ENCODE measurements at places on chromosomes 16 and 17.

DNA sequence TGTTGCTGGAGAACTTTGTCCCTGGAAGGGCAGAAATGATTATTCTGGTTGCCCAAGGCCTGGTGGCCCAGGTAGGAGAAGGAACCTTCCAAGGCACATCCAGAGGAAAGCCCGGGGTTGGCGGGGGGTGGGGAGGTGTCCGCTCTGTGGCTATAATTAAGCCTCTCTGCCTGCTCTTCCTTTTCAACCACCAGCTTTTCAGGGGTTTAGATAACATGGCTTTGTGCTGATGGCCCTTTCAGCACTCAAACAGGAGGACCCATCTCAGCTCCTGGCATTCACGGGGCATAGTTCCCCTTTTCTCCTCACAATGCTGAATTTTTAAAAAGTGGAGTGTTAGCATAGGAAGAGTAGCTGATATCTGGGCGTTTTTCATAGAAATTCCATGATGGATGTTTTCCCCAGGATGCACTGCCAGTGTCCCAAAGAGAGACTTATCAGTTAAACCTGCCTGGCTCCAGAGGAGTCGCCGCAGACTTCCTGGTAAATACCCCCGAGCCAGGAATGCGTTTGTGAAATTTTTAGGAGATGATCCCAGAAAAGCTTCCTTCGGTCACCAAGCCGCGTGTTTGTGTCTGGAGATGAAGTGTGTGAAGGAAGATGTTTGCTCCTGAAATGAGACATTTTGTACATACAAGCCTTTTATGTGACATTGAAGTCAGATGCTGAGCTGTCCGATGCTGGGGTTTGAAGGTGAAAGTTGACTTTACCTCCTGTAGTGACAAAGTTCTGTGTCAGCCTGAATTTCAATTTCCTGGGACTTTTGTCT is 188.5 kb downstream of the MSI2 start:
- DNase-seq = no peak

DNA sequence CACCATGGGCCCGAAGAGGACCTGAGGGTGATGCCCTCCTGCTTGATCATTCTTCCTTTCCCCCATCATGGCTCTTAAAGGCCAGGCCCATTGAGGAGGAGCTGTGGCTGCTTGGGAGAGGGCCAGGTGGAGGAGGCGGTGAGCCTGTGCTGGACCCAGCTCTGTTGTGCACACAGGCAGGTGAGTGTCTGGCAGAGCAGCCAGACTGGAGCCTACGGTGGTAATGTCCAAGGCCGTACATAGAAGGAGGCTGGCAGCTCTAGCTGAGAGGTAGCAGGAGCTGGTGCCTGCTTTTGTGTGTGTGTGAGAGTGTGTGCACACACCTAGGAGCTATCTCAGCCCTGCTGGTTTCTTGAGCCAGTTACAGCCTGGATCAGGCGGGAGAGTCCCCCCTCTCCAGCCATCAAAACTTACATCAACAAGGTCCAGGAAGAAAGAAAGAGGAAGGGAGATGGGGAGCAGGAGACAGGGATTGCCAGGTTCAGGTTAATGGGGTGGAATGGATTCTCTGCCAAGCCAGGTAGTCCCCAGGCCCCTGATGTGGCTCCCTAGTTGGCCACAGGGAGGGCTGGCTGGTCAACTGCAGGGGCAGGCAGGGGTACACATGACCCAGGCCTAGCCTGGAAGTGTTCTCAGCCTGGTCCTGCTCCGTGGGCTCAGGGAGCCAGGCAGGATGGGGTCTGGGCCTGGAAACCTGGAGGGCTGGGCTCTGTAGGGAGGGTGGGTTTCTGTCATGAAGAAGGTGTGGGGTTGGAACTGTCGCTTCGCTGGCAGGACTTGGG is 107.1 kb downstream of the RAP1GAP2 start:
- no peak for DNase-seq

DNA sequence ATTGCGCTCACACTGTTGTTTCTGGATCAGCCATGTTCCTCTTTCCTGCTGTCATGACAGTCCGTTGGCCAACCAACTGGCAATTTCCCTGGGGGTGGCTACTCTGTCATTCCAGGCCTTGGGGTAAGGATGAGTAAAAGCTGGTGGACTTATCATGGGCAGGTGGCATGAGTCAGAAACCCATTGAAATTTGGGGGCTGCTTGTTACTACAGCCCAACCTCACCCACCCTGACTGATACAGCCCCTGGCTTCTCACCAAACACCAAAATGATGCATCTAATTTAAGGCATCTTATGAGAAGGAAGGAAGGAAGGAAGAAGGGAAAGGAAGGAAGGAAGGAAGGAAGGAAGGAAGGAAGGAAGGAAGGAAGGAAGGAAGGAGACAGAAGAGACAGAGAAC is 53.9 kb upstream of the CRHR1 start:
- no peak for DNase-seq

GRCh38 chr17:70945386-70945785 is 776.1 kb downstream of the KCNJ2 start:
- DNase-seq = no peak

GRCh38 chr17:75720656-75721462 is at the start of gene ITGB4:
ITGB4 (plus strand) TSS chr17:75721459; CDS start chr17:75724704, 3,245 bp downstream.
- DNase-seq = peak; percentile 57

- no peak for DNase-seq
Observed at GRCh38 chr16:84246679-84247077, 6.9 kb upstream of the KCNG4 start.

DNA sequence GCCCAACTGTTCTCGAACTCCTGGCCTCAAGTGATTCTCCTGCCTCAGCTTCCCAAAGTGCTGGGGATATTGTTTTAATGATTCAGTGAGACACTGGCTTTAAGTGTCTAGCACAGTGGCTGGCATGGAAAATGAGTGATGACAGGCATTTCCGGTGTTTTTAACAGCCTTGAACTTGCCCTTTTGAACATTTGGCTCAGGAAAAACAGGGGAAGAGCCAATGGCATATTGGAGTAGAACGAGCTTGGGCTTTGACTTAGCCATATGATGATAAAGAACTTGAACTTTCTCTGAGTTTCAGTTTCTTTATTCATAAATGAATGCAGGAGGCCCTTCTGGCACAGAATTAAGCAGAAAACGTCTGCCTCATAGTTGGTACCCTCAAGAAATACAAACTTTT is 145.0 kb upstream of the HS3ST4 start:
- DNase-seq = no peak

DNA sequence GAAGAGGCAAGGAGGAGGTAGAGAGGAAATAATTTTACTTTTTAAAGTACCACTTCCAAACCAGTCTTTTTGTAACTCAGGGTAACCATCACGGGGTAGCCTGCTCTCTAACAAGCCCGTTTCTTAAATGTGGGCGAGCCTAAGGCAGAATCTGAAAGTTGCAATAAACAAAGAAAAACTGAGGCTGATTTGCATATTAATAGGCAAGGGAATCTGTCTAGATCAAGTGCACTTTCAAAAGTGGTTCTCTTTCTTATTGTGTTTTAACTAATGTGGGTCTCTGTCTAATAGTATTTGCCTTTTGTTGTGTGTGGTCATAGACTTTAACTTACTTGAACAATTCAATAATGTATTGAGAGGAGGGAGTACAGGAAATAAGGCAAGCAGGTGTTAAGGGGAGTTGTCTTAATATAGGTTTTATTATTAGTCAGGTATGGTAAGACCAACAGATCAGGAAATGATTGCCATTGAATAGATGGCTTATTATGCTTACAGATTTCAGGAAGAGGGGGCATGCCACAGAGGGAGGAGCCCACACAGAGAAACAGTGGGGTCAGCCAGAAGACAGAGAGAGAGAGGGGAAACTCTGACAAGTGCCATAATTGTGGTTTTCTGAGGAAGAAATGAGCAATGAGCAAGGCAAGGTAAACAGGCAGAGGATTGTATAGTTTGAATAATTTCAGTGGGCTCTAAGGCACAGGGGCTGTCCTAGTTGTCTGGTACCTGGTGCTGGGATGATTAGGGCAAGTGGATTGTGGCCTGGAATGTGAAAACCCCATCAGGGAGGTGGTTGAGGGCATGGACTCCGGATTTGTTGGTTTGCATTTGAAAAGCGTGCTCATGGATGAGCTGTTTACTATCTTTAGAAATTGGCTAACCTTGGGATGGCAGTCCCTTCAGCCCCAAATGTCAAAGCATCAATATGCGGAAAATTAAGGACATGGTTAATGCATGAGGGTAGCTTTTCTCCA is 237.2 kb downstream of the TOX3 start:
- no peak for DNase-seq

DNA sequence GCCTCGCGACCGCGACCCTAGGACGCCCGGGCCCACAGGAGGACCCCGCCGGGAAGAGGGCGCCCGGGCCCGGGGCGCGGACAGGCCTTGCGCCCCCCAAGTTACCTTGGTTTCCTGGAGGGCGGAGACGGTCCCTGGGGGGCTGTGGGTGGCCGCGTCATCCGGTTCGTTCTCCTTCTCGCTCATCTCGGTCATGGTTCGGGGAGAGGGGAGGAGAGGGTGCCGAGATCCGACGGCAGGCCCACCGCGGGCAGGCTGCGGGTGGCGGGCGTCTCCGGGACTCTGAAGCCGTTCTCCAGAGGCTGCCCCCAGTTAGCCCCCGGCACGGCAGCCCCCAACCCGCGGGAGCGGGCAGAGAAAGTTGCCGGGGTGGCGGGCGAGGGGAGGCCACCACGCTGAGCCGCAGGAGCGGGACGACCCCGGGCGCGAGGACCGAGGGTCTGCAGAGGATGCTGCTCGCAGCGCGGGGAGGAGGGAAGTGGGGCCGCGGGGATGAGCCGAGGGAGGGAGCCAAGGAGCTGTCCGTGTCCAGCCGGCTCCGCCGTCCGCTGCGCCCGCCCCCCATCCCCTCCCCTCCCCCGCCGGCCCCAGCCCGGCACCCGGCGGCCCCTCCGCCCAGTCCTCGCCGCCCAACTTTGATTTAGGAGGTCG is at the start of gene STAC2:
Gene STAC2 (minus strand): TSS at position 638 of the 651 bp plus-strand sequence. CDS start 443 bp downstream, at position 195.
- DNase-seq = no peak

DNA sequence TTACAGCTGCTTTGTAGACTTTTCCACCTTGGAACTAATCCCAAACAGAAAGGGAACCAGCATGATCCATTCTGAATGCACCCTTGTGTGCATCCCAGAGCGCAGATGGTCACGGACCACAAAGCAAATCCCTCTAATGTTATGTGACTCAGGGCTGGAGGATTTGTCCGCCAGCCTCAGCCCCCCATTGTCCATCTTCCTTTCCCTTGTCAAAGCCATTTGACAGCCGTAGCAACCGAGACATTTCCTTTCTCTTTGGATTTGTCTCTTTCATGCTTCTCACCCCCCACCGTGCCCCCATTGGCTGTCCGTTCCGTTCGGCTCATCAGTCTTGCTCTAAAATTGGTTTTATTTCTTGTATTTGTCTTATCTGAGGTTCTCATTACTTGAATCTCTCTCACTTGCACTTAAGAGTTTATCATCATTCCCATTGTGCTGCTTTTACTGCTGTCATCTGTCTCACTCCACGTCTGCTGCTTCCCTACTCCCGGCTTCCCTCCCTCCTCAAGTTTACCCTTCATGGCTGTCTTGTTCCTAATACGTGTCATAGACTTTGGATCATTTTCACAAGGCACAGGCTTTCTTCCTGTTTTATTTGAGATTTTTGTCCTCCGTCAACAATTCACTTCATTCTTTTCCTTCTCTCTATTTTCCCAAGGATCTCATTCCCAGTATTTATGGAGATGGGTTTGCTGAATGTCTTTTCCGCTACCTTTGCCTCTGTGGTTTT is 163.4 kb upstream of the ERCC4 start:
- DNase-seq = no peak

GRCh38 chr16:25045696-25046381 is 30.7 kb upstream of the ARHGAP17 start:
- no peak for DNase-seq

DNA sequence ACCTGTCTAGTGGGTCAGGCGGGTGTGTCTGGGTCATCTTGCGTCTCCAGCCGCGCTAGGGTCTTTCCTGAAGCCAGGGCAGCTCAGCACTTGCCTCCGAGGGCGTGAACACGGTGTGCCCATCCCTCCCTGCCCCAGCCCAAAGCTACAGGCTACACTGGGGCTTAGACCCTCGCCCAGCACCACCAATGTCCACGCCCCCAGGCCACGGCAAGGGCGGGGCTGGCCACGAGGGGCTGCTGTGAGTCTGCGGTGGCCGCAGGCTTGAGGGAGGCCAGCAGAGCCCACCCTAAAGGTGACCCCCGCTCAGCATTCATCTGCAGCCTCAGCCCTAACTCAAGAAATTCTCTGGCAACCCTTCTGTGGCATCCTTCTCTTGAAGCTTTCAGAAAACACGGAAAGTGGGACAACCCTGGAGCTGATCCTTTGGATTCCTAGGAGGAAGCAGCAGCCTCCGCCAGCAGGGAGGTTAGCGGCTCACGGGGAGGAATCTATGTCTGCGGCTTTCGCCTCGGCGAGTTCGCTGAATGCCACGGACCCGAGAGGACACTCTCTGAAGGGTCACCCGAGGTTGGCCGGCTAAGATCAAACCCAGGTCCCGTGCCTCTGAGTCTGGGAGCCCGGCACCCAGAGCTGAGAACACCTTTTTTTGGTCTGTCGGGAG is 41.7 kb downstream of the TIMM22 start:
- no peak for DNase-seq

GRCh38 chr17:65554553-65555223 is 6.8 kb downstream of the AXIN2 start:
- DNase-seq = no peak

GRCh38 chr17:76783146-76783545 is 45.2 kb downstream of the MFSD11 start:
- DNase-seq = no peak

DNA sequence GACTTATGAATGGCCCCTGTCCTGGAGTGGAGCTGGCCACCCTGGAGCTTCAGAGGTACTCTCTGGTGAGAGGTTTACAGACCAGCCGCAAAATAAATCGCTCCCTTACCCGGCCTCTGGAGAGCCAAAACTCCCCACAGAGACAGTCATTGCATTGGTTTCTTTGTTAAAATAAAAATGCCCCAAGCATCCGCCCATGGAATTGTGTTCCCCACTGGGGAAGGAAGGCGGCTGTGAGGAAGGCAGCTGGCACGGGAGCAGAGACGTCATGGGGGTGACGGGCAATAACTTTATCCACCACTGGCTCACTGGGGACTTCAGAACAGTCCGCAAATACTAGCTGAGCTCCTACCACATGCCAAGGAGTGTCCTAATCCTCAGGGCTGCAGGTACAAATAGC is 266.2 kb upstream of the FOXF1 start:
- DNase-seq = no peak

DNA sequence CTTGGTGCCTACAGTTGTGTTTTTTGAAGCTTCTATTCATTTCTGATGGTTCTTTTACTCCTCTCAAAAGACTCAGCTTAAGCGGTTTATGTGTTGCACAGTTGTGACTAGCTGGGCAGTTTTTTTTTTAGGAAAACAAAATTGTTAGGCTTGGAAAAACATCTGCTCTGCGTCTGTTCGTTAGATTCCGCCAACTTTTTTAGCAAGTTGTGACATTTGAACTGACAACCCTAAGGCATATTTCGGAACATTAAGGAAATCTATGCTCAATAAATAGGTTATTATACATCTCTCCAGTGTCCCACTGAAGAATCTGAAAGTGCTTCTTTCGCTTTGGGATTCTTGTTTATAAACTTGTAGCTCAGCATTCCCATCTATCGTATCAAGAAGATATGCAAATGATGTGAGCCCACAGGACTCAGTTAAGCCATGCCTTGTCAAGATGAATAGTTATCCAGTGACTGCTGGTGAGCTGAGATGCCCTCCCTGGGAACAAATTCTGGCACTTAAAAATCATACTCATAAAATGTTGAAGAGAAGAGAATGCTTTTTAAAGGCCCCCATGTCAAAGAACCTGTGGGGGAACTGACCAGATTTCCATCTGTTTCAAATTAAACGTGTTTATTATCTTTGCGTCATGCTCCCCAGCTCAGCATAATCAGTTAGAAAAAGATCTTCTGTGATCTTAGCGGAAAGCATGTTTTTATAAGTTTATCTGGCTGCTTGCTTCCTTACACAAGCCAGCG is 109.0 kb upstream of the FAM20A start:
- DNase-seq = no peak

GRCh38 chr17:42117397-42118125 is 3.6 kb downstream of the KAT2A start:
- DNase-seq = no peak

GRCh38 chr17:73586921-73587602 is 57.2 kb downstream of the SDK2 start:
- no peak for DNase-seq

All from stimulated activated CD8-positive, alpha-beta memory T cell treated with anti-CD3 and anti-CD28 coated beads, Interleukin-4, amount 100 ng/mL, for 48 hours (primary cell).